Fibroblast of lung (primary cell): ENCODE measurements at places on chromosomes 4 and X. TPM values are rescaled to one million over a fixed set of nuclear protein-coding genes. Genes with fewer than 3 reads are reported as not detected.

Gene DDX60
- 9.3 and 12.9 TPM in 2 replicates for polyA plus RNA-seq

Gene FOXO4
- polyA plus RNA-seq = 1.5 and 2.3 TPM in 2 replicates

Gene EXOC1L
- not detected in 2 replicates for polyA plus RNA-seq

Gene FAM193A
- polyA plus RNA-seq = 5.6 and 7.4 TPM in 2 replicates

Gene FRMD7
- polyA plus RNA-seq = 0.10 TPM in 1 of 2 replicates, not detected in the other

Gene BMPR1B
- 0.23 and 0.45 TPM in 2 replicates for polyA plus RNA-seq

Gene LINC00632
- polyA plus RNA-seq = 75.7 and 82.5 TPM in 2 replicates

Gene TMPRSS11F
- not detected in 2 replicates for polyA plus RNA-seq

Gene USP26
- polyA plus RNA-seq = not detected in 2 replicates

- DNase-seq = no peak
- no peaks in the 10 kb centered on the region for H3K36me3 ChIP-seq
- no peak overlapping the region for H3K4me3 ChIP-seq
- H3K27ac ChIP-seq = no peak overlapping the region
- no peaks in the 10 kb centered on the region for H3K27me3 ChIP-seq
- no peaks in the 10 kb centered on the region for H3K4me1 ChIP-seq
Observed at GRCh38 chr4:147017081-147017480, 71.4 kb upstream of the TTC29 start.

DNA sequence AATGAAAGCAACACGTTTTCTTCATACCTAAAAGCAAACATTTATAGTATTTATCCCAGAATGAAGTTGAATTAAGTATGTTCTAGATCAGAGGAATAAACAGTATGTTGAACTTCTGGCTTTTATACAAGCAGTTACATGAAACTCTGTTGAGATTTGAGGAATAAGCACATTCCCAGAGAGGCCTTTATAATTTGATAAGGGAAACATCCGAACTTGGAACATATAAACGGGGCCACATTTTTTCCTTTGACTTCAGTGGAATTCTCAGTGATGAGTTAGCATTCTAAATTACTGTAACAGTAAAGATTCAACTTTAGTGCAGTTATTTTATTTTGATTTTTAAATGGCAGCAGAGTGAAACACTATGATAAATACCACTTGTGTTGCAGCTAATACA is 119.5 kb downstream of the GLRA3 start:
- no peaks in the 10 kb centered on the region for H3K4me1 ChIP-seq
- no peaks in the 10 kb centered on the region for H3K27me3 ChIP-seq
- H3K27ac ChIP-seq = no peak overlapping the region
- no peak for DNase-seq
- H3K4me3 ChIP-seq = no peak overlapping the region

DNA sequence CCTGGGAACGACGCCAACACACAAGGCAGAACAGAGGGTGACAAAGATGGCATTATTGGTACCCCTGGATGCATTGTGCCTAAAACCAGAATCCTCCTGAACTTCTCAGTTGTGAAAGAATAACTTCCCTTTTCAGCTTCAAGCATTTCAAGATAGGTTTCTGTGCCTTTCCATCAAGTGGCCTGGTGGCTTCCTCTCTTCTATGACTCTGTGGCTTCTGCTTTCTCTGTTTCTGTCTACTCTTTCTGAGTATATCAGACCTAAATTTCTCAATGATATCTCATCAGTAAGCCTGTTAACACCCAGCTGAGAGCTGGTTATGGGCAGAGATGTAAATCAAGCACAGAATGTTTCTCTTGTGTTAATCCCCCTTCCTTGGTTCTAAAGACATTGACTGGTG is 21.4 kb upstream of the FAM9B start:
- H3K4me1 ChIP-seq = no peaks in the 10 kb centered on the region
- H3K36me3 ChIP-seq = no peaks in the 10 kb centered on the region
- no peak overlapping the region for H3K27ac ChIP-seq
- no peaks in the 10 kb centered on the region for H3K27me3 ChIP-seq

DNA sequence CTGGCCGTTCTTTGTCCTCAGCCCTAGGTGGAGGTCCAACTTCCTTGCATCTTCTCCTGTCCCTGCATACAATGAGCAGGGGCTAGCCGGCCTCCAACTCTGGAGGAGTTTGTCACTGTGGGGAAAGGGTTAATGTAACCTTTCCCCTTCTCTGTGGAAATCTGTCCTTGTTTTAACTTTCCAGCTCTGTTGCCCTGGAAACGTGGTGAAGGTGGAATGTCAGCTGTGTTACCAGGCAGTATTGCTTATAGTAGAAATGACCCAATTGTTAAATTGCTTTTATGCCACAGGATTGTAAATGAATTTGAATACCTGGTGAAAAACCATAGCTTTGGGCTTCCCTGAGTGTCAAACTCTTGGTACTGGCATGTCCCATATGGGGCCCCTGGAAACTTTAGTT is 131.6 kb upstream of the SCML1 start:
- DNase-seq = peak; percentile 51
- H3K36me3 ChIP-seq = no peaks in the 10 kb centered on the region

DNA sequence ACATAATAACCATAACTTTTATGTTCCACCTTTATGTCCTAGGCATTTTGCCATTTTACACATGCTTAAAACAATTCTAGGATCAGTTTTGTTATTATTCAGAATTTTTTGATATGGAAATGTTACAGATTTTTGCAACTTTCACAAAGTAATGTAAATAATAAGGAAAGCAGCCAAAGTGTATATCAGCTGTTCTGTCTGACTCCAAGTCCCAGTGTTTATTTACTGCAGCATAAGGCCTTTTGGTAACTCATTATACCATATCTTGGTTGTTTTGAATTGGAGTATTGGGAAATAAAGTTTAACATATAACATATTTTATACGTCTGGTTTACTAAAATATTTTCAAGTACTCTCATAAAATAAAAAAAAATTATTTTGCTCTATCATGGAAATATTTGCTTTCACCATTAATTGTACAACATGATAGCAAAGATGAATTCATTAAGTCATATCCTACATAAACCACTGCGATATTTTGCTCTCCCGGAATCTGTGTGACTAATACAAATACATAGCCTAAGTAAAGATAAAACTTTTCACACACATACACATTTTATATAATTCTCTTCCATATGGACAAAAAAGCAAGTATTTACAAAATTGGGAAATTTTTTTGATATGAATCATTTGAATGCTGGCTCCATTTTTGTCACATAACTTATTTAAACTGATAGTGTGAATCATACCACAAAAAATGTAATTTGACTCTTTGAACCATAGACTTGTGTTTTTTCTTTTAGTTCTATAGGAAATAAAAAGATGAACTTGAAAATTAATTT is 399.0 kb downstream of the PABPC4L start:
- no peaks in the 10 kb centered on the region for H3K36me3 ChIP-seq
- H3K27me3 ChIP-seq = no peaks in the 10 kb centered on the region
- peak; percentile 70 for DNase-seq
- H3K4me1 ChIP-seq = no peaks in the 10 kb centered on the region

- no peak for DNase-seq
- no peak overlapping the region for H3K27ac ChIP-seq
- H3K36me3 ChIP-seq = no peaks in the 10 kb centered on the region
- H3K27me3 ChIP-seq = no peaks in the 10 kb centered on the region
Observed at GRCh38 chr4:37463033-37463856, 218.7 kb downstream of the NWD2 start.

GRCh38 chrX:38275615-38276014 is 51.7 kb downstream of the RPGR start:
- DNase-seq = peak; percentile 91
- H3K4me1 ChIP-seq = peaks cover 5% of the 10 kb centered on the region
- H3K27me3 ChIP-seq = no peaks in the 10 kb centered on the region
- peak overlapping the region; percentile 51 for H3K27ac ChIP-seq

GRCh38 chrX:153726286-153727122 is 1.8 kb downstream of the ABCD1 start:
- H3K27me3 ChIP-seq = no peaks in the 10 kb centered on the region
- H3K36me3 ChIP-seq = no peaks in the 10 kb centered on the region
- no peak overlapping the region for H3K4me3 ChIP-seq
- peak overlapping the region; percentile 71 for H3K27ac ChIP-seq
- peak; percentile 63 for DNase-seq
- peaks cover 10% of the 10 kb centered on the region for H3K4me1 ChIP-seq

DNA sequence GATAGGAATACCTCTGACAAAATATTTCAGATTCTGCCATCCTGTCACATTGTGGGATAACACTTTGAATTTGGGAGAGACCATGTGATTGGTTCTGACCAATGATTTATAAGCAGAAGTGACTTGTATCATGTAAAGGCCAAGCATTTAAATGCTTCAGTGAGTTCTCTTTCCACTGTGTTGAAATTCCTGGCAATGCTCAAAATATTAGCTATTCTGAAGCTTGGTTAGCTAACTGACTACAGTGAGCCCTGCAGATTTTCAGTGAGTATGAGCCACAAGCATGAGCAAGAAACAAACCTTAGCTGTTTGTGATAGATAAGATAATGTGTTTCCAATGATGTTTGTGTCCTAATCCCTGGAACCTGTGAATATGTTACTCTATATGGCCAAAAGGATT is 562.8 kb upstream of the AADAT start:
- H3K4me1 ChIP-seq = no peaks in the 10 kb centered on the region
- no peak overlapping the region for H3K27ac ChIP-seq
- no peak overlapping the region for H3K4me3 ChIP-seq
- H3K27me3 ChIP-seq = no peaks in the 10 kb centered on the region
- H3K36me3 ChIP-seq = no peaks in the 10 kb centered on the region

DNA sequence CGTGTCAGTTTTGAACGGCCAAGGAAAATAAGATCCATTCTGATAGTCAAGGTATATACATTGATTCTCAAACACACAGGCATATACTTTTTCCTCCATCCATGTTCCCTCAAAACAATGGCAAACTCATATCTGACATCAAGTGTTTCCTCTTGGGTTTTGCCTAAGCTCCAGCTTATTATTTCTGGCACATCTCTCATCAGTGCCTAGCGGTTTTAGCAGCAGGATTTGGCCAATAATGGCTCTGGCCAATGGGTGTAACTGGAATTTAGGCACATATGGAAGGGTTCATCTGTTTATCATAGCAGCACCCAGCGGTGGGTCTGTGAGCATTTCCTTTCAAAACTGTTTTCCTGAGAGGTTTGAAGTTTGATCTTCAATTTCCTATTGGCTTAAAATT is 161.6 kb upstream of the TLL1 start:
- H3K27me3 ChIP-seq = no peaks in the 10 kb centered on the region
- H3K27ac ChIP-seq = no peak overlapping the region
- H3K36me3 ChIP-seq = no peaks in the 10 kb centered on the region

GRCh38 chrX:25275159-25275558 is 259.4 kb upstream of the ARX start:
- no peaks in the 10 kb centered on the region for H3K36me3 ChIP-seq
- no peaks in the 10 kb centered on the region for H3K4me1 ChIP-seq
- no peak for DNase-seq
- no peaks in the 10 kb centered on the region for H3K27me3 ChIP-seq
- no peak overlapping the region for H3K27ac ChIP-seq

DNA sequence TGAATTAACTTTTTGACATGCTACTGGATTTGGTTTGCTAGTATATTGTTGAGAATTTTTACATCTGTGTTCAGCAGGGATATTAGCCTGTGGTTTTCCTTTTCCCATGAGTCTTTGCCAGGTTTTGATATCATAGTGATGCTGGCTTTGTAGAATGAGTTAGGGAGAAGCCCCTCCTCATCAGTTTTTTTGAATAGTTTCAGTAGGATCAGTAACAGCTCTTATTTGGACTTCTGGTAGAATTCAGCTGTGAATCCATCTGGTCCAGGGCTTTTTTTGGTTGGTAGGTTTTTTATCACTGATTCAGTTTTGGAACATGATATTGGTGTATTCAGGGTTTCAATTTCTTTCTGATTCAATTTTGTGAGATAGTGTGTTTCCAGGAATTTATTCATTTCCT is 790.4 kb upstream of the GRID2 start:
- H3K36me3 ChIP-seq = no peaks in the 10 kb centered on the region
- H3K27ac ChIP-seq = no peak overlapping the region
- DNase-seq = no peak
- H3K4me3 ChIP-seq = no peak overlapping the region
- no peaks in the 10 kb centered on the region for H3K27me3 ChIP-seq

DNA sequence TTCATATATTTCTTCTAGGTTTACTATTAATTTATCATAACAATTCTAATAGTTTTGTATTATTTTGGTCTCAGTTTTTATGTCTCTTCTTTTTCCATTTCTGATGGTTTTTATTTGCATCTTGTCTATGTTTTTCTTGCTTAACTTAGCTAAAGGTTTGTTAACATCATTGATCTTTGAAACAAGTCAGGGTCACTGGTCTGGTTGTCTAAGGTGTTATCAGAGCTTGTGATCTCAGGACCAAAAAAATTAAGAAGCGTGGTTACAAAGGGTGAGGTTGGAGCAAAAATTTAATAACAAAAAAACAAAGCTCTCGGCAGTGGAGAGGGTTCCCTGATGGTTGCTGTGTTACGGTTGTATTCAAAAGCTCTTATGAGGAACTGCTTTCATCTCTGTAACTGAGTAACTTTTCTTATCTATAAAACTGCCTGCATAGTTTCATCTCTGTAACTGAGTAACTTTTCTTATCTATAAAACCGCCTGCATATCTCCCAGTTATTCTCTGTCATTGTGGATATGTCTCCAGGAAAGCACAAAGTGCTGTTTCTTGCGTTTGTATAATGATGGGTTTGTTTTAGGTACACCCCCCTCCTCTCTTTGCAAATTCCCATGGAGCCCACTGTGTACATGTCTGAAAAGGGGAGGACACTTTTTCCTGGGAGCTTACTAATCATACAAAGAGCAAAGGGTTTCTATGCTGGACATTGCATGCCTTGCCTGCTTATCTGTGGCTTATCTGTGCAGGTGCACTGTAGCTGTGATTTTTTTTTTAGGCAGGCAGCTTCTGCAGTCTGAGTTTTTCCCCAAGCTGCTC is 62.4 kb upstream of the UGT2B15 start:
- no peak overlapping the region for H3K27ac ChIP-seq
- H3K27me3 ChIP-seq = no peaks in the 10 kb centered on the region
- H3K36me3 ChIP-seq = no peaks in the 10 kb centered on the region
- DNase-seq = no peak
- H3K4me3 ChIP-seq = no peak overlapping the region
- H3K4me1 ChIP-seq = no peaks in the 10 kb centered on the region

- DNase-seq = no peak
- no peak overlapping the region for H3K27ac ChIP-seq
- no peaks in the 10 kb centered on the region for H3K27me3 ChIP-seq
Observed at GRCh38 chr4:150278206-150278605, 200.0 kb downstream of the DCLK2 start.

DNA sequence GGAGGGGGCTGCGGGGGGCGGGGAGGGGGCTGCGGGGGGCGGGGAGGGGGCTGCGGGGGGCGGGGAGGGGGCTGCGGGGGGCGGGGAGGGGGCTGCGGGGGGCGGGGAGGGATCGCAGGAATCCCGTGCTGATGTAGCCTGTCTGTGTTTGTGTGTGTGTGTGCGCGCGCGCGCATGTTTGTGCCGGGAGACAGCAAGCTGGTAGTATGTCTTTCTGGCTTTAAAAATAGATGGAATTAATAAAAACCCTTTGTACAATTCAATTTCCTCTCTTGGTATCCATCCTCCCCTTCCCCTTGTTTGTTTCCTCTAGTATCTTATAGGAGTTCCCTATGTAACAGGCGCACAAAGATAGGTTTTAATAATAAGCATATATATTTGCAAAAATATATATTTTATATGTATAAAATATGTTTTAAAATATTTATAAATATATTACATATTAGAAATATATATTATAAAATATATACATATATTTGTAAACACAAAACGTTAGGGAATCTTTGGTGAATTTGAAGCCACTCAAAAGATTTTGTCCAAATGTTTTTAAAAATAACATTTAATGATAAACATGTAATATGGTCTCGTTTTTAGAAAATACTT is 782 bp downstream of the ARHGAP24 start:
- no peaks in the 10 kb centered on the region for H3K36me3 ChIP-seq
- peak; percentile 60 for DNase-seq
- no peaks in the 10 kb centered on the region for H3K27me3 ChIP-seq
- peak overlapping the region; percentile 24 for H3K4me3 ChIP-seq

- no peaks in the 10 kb centered on the region for H3K4me1 ChIP-seq
- no peak overlapping the region for H3K27ac ChIP-seq
- H3K36me3 ChIP-seq = no peaks in the 10 kb centered on the region
- H3K4me3 ChIP-seq = no peak overlapping the region
- no peak for DNase-seq
Observed at GRCh38 chr4:8044699-8045098, 105.0 kb upstream of the AFAP1 start.
